SW 1271 (cell line): ENCODE measurements at places on chromosomes 5 and 9.

DNA sequence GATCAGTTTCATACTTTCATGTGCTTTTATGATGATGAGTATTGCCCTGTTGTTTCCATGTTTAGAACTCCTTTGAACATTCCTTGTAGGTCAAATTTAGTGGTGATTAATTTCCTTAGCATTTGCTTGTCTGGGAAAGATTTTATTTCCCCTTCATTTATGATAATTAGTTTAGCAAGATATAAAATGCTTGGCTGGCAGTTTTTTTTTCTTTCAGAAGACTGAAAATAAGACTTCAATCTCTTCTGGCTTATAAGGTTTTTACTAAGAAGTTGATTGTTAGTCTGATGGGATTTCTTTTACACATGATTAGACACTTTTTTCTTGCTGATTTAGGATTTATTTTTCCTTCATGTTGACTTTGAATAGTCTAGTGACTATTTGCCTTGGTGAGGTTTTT lies 238.9 kb upstream of the ADCY2 start:
- no peak for DNase-seq

- no peak for DNase-seq
These were observed 746.1 kb upstream of the MEF2C start for GRCh38 chr5:89628876-89629635.

DNA sequence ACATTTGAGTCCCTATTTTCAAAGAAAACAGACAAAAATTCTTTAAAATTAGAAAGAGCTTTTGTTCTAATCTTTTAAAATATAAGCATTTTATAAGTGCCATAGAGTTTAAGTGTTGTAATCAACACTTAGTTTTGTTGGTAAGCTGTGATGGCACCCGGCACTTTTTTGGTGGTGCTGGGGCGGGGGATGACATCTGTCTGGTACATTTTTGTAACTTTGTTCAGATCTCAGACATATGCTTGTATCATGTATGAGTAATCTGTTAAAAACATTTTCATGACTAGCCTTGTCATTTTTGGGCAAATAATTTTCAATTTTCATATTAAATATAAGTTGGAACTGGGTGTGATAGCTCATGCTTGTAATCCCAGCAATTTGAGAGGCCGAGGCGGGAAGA lies 51.7 kb downstream of the UBAP1 start:
- DNase-seq, result no peak

DNA sequence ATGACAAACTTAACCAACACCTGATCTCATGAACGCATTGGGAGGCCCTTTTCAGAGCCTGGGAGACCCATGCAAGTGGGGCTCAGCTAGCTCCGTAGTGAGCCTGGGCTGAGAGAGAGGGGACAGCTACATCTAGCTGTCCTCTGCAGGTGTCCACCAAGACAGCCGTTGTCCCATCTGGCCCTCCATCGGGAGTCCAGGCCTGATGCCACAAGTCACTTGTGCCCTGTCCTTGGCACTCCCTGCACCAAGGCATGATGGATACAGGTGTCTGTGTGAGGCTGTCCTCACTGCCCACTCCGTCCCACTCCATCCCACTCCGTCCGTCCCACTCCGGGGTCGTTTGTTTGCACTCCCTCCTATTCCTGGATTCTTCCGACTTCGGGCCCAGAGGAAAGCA lies 2.5 kb upstream of the EDF1 start:
- no peak for DNase-seq

DNA sequence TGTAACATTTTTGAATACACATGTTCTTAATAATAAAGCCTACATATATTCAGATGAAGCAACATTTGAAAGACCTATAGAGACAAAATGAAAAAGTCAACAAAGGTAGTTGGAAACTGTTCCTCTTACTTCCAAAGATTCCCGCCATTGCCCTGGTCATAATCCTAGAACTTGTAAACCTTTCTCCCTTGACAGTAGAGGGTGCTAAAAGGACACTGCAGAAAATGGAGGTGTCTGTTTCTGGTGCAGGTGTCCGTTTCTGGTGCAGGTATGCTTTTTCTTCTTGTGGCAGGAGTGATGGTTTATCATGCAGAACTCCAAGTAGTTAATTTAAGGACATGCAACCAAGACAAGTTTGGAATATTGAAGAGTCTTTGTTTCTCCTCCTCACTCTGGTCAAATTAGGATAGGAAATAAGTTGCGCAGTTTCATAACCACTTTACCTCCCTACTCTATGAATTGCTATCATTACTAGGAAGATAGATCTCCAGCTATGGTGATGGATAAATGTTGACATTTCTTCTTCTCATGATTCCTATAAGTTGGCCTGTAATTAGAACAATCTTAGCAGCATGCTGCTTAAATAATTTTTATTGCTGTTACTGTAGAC lies 56.0 kb upstream of the FAM174A start:
- DNase-seq, result peak; percentile 28

DNA sequence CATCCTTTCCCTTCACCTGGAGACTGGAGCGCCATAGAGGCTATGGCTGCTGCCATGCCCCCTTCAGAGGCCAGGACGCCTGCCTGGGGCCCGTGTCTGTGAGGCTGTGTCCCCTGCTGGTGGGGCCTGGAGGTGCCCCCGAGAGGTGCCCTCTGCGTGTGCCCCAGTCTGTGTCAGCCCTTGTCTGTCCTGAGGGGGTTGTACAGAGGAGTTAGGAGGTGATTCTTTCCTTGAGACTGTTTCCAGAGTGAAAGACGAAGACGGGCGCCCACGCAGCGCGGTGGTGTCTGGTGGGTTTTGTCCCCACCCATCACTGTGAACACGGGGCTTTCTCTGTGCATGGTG lies 24.6 kb downstream of the TRAF2 start:
- no peak for DNase-seq

DNA sequence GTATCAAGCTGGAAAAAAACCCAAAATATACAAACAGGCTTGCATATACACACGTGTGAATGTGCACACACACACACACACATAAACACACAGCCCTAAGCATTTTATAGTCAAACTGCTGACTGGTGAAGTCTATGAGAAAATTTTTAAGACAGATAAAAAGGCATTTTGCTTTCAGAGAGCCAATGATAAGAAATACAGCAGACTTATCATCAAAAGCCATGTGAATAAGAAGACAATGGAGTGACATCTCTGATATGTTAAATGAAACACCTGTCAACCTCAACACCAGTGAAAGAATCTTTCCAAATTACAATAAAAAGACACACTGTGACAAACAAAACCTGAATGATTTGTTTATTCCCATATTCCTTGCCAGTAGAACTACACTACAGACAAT lies 233.3 kb downstream of the CDH9 start:
- no peak for DNase-seq

GRCh38 chr5:172280317-172280716 lies 3.2 kb downstream of the UBTD2 start:
- DNase-seq, result no peak

- no peak for DNase-seq
These were observed 948 bp upstream of the FAM53C start for GRCh38 chr5:138336952-138337684.

DNA sequence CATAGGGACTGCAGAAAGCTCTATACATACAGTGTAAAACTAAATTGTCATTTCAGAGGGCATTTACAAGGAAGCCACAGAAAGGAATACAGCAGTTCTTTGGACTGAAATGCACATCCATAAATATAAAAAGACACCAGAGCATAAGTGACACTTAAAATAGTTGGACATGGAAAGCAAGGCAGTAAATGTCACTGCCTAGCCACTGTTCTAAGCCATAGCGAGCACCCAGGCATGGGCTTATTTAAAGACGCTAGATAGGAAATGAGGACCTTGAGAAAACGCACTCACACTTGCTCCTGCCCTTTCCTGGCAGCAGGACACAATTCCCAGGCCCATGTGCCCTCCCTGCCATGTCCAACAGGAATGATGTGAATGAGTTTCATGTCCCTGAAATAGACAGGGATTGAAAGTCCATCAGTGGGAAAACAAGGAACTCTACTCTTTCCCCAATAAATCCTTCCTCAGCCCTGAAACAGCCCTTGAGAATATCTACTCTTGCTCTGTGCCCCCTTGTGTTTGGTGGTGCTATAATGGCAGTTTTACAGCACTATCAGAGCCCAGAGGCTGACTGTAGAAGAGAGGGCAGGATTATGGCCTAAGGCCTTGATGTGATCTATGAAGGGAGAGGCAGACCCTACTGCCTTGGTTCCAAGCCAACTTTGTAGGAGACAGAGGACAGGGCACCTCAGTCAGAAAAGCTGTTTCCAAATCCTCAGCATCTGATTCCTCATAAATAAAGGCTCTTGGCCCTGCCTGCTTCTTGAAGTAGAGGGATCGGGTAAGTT lies 182.9 kb downstream of the SAXO1 start:
- DNase-seq, result no peak

GRCh38 chr5:180804129-180804618 lies 1.6 kb upstream of the MGAT1 start:
- no peak for DNase-seq

DNA sequence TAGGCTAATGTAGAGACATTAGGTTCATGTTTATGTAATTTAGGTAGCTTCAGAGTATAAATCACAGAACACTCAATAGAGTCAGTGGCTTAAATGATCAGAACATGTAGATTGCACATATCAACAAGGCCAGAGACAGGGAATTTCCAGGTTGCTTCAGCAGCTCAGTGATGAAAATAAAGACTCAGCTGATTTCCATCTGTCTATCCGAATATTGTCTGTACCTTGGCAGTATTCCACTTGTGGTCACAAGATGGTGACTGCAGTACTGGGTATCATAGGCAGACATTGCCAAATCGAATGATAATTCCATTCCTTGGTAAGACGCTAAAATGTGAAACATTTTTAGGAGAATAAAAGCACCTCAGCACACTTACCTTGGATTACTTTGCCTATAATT lies 702.2 kb downstream of the MAT2B start:
- no peak for DNase-seq

GRCh38 chr9:14530841-14531240 lies 162.4 kb downstream of the ZDHHC21 start:
- DNase-seq, result no peak

- DNase-seq, result peak; percentile 97
These were observed at the start of gene C5orf15 for GRCh38 chr5:133968204-133968980. C5orf15 (minus strand) TSS chr5:133968625; CDS start chr5:133968584, 41 bp downstream.

- DNase-seq, result no peak
These were observed 502.1 kb upstream of the PAPPA start for GRCh38 chr9:115651461-115651860.

DNA sequence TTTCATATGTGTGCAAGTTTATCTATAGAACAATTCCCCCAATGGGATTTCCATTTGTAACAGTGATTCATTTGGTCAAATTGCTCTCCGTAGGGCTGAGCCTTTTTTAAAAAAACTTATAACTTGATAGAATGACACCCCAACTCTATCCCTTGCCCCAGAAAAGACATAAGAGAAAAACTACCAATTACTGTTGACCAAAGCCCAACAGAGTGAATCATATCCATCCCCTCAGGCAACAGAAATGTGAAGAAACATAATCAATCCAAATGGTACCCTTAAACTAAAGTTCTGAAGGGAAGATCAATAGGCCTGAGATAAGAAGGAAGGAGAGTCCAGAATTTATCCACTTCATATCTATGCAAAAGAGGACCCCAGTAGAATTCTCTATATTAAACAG lies 17.8 kb downstream of the TICAM2 start:
- no peak for DNase-seq

DNA sequence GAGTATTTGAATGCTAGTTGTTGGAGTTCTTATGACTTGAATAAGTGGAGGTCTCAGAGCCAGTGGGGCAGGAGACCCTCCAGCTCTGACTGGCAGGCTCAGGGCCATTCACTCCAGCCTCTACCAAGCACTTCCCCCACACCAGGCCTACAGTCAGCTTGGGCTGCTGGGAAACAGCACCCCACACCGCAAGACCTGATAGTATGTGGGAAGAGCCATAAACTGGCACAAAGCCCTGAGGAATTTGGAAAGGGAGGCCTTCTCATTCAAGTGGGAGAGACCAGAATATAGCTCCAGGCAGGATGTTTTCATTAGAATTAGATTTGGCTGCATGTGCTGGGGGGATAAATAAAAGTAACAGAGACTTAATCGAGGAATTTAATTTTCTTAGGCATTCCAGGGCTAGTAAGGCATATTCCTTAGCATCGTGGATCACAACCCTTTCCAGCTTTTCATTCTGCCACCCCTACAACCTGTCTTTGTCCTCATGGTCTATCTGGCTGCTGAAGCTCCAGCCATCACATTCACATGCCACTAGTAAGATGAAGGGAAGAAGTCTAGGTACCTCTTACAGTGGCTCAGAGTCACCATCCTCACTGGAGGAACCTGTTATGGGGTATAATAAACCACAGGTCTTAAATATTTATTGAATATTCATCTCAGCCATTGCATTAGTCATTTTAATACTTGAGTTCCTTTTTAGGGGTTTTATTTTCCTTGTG lies 47.5 kb downstream of the TMOD1 start:
- DNase-seq, result no peak

GRCh38 chr9:94870793-94871558 lies 144.5 kb downstream of the AOPEP start:
- peak; percentile 13 for DNase-seq

GRCh38 chr5:142795251-142795650 lies 25.1 kb downstream of the ARHGAP26 start:
- DNase-seq, result no peak

DNA sequence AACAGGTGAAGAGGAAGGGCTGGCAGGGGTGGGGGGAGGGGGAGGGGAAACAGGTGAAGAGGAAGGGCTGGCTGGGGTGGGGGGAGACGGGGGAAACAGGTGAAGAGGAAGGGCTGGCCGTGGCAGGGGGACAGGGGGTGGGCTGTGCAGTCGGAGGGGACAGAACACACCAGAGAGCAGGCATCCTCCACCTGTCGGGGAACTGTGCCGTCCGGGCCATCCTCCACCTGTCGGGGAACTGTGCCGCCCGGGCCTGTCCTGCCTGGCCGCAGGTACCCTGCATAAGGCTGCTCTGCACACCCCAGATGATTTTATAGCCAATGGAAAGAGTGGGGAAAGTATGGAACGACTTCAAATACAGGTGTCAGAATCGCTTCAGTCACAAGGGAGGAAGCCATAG lies 32.5 kb upstream of the PPP1R26 start:
- DNase-seq, result no peak

GRCh38 chr9:615756-616155 lies 225.7 kb upstream of the DMRT1 start:
- no peak for DNase-seq

- DNase-seq, result peak; percentile 100
These were observed at the start of gene CKS2 for GRCh38 chr9:89310475-89311345. CKS2 (plus strand) TSS chr9:89311195; CDS start chr9:89311293, 98 bp downstream.

DNA sequence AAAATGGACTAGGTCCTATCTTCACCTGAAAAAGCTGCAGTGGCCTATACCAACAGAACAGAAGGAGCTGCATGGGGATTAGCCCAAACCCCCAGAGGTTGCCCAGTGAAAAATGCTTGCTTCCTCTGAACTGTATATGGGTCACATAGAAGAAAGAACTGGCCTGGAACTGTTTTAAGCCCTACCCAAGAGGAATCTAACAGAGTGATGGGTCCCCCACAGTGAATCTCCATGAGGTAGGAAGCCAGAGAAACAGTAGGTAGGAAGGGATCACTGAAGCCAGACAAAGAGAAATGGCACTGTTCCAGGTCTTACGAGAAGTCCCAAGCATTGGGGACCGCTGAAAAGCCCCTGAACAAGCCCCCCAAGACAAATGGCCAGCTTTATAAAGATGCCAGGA lies 28.8 kb upstream of the TRIM32 start:
- no peak for DNase-seq

- DNase-seq, result no peak
These were observed 2.1 kb downstream of the ZDHHC21 start for GRCh38 chr9:14690948-14691730.

GRCh38 chr5:14696057-14696456 lies 31.5 kb downstream of the OTULIN start:
- no peak for DNase-seq
